ENCODE measurements at places on chromosomes 3 and 15.

GRCh38 chr15:20356444-20356910 lies 185.1 kb downstream of the GOLGA6L6 start:
- peak; percentile 88 for DNase-seq

DNA sequence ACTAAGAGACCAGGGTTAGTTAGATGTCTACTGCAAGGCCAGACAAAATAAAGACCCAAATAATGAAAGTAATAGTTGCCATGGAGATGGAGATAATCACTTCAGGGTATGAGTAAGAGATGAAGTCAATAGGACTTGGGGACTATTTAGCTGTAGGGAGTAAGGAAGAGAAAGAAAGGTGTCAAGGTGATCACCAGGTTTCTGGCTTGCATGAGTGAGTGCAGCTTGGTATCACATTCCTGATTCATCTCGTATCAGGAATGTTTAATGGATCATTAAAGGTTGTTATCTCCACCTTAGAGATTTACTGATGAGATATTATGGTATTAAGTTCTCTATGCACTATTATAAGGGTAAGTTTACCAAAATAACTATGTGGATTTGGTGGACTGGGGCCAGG lies 357.4 kb upstream of the ATP11B start:
- no peak for DNase-seq

- no peak for DNase-seq
These were observed 46.9 kb downstream of the GADL1 start for GRCh38 chr3:30847592-30847991.

DNA sequence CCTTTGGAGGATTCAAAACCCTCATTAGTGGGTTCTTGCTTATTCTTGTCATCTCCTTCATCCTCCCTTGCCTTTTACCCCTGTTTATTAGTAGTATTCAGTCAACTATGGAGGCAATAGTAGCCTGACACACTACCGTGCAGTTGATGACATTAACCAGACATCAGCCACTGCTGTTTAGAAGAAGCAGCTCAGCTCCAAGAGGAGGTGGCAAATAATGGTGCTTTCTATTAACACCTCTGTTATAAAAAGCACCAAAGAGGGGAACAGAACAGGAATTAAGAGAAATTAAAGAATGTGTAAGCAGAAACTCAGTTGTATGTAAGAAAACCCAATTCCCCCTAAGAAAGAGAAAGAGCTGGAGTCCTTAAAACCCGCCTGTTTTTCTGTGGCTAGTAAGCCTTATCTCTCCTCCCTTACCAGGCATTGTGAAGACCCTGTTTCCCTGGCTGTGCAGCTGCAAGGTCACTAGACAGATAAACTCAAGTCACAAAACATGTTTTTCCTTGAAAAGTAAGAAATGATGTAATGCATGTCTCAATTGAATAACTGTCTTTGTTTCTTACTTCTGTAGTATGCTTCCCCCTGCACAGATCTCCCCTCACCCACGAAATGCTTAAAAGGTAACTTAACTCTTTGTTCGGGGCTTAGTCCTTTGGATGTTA lies 21.2 kb downstream of the CCR4 start:
- no peak for DNase-seq

- DNase-seq, result no peak
These were observed 13.3 kb downstream of the TAFA4 start for GRCh38 chr3:68919000-68919399.

DNA sequence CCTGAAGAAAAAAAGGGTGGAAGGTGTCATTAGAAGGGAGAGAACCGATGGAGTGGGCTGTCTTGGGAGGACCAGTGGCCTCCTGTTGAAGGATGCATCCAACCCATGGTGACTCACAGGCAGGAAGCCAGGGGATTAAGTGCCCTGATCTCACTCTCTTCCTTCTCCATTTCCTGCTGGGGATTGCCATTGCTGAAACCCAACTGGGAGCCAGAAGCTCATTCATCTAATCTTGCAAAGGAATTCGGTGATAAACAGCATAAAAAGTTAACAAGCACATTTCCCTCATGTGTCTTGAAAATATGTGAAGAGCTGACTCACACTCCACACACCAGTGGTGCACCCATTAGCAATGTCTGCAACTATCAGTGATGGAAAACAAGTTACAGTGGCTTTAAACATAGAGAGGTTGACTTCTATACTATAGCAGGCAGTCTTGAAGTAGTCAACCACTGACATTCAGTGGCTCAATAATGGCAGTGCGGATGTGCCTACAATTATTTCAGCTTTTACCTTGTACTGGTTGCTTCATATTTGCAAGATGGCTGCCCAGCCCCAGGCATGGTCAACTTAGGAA lies 12.8 kb upstream of the CSRNP1 start:
- no peak for DNase-seq

- DNase-seq, result no peak
These were observed 89.3 kb upstream of the BHLHE40 start for GRCh38 chr3:4889896-4890295.

DNA sequence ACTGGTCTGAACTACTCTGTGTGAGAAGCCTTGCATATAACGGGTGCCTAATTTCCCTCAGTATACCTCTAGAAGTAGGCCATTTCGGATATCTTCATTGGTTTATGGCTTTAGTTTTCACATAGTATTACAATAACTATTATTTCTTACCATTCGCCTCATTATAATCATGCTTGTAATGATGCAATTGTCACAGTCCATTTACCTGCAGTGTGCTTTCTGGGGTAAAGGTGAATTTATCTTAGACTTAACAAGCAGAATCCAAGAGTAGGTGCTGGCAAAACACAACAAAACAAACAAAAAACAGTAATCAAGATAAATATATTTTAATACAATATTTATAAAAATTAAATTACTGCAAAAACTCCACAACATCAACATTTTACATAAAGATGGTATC lies 246.0 kb downstream of the WDR72 start:
- DNase-seq, result no peak

- no peak for DNase-seq
These were observed 34.2 kb downstream of the MAGEF1 start for GRCh38 chr3:184677344-184678316.

Measured in activated CD4-positive, CD25-positive, alpha-beta regulatory T cell treated with anti-CD3 and anti-CD28 coated beads, Interleukin-2, amount 50 U/mL, for 72 hours (primary cell).